ENCODE measurements at places on chromosomes 6 and 20. TPM values are rescaled to one million over a fixed set of nuclear protein-coding genes. Genes with fewer than 3 reads are reported as not detected.

The CITED2 gene
- total RNA-seq = 218 TPM

The ATAT1 gene
- total RNA-seq = 21.1 TPM

The CNBD2 gene
- 4.0 TPM for total RNA-seq

The SLC52A3 gene
- 4.3 TPM for total RNA-seq

The GJA10 gene
- not detected for total RNA-seq

The NFATC2 gene
- total RNA-seq = 4.3 TPM
